GM13976 (cell line): ENCODE measurements at places on chromosomes 6 and 20.

DNA sequence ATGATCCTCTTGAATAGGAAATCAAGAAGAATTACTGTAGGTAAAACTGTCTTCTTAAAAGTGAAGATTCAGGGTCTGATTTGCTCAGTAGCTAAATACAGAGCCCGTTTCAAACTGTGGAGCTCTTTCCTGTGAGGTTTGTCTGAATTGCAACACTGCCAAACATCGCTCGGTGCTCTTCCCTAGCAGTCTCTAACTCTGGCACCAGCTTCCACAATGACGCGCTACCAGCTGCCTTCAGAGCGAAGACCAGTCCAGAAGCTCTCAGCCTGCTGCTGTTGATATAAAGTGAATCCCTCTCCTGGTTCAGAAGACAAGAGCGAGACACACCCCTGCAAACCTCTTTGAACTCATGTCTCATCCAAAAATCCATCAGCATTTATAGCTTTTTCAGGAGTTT is 447.0 kb downstream of the LMBRD1 start:
- no peak for DNase-seq

- no peak for DNase-seq
These were observed 51.9 kb downstream of the FAM120B start for GRCh38 chr6:170358496-170358895.

GRCh38 chr6:128271011-128271410 is 249.4 kb downstream of the PTPRK start:
- no peak for DNase-seq

- no peak for DNase-seq
These were observed 27.0 kb upstream of the PMEPA1 start for GRCh38 chr20:57736738-57737347.

GRCh38 chr20:18615020-18615650 is 27.3 kb downstream of the DTD1 start:
- DNase-seq, result no peak

GRCh38 chr20:39645131-39645530 is 683.0 kb downstream of the DHX35 start:
- DNase-seq, result no peak

GRCh38 chr6:38528196-38528965 is 111.3 kb downstream of the BTBD9 start:
- no peak for DNase-seq

- DNase-seq, result no peak
These were observed 125.1 kb downstream of the JARID2 start for GRCh38 chr6:15370733-15371671.

GRCh38 chr6:159919011-159919511 is 28.3 kb downstream of the MAS1 start:
- no peak for DNase-seq

- DNase-seq, result no peak
These were observed 30.8 kb downstream of the KIF16B start for GRCh38 chr20:16542477-16542876.

- DNase-seq, result no peak
These were observed 282.7 kb upstream of the PRDM1 start for GRCh38 chr6:105803442-105803841.

DNA sequence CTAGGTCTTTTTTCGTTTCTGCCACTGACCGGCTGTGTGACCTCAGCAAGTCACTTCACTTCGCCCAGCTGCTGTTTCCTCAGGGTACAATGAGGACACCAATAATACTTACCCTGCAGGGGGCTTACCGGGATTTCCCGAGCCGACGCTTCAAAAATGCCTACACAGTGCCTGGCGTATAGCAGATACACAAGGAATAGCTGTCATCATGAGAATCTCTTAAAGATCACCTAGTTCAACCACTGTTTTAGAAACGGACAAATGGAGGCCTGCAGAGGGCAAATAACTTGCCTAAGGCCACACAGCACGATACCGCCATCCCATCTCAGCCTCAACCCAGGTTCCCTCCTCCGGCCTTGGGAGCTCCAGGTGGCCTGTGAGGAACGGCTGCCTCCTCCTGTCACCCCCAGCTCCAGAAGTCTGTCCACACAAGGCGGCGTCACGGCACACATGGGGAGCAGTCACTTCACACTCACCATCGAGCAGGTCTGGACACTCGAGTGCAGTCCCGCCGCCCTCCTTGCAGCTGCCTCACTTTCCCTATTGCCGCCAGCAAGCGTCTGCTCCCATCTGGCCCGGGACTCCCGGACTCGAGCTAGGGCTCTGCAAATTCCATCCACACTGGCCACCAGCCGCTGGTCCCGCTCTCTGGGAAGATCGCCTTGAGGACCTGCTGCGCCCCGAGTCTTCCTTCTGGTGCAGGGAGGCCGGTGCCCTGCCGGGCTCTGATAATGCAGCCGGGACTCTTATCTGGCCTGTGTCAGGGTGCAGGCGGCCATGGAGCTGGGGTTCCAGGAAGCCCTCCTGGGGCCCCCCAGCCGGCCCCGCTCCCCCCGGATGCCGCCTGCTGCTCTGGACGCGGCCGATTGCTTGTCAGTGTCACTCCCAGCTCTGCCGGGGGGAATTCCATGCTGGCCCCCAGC is at the start of gene RIPOR3:
Gene RIPOR3, minus strand, starts transcription at position 893 of the 923 bp plus-strand sequence. Its CDS starts 414 bp downstream, at position 479.
- no peak for DNase-seq

- DNase-seq, result no peak
These were observed 43.2 kb downstream of the CDH4 start for GRCh38 chr20:61295249-61295648.

GRCh38 chr20:16575390-16576140 is 2.3 kb upstream of the KIF16B start:
- DNase-seq, result no peak

GRCh38 chr6:12103158-12103557 is 91.0 kb downstream of the HIVEP1 start:
- no peak for DNase-seq

GRCh38 chr6:106461084-106461483 is 100.6 kb downstream of the CRYBG1 start:
- no peak for DNase-seq
